Right forelimb (tissue), 1 donor: ENCODE measurements at places on chromosomes 7 and 10.

GRCh38 chr7:21251151-21251800 is 176.6 kb upstream of the SP4 start:
- no peak for DNase-seq

GRCh38 chr10:49076319-49076718 is 39.0 kb downstream of the VSTM4 start:
- DNase-seq = no peak

GRCh38 chr7:105581066-105581811 is at the start of gene EFCAB10:
TSS of gene EFCAB10 (minus strand) at chr7:105581493. CDS start at chr7:105581463, 30 bp downstream.
- DNase-seq = peak; percentile 57

- no peak for DNase-seq
Measured at GRCh38 chr10:71316056-71316785, 2.8 kb upstream of the SLC29A3 start.

DNA sequence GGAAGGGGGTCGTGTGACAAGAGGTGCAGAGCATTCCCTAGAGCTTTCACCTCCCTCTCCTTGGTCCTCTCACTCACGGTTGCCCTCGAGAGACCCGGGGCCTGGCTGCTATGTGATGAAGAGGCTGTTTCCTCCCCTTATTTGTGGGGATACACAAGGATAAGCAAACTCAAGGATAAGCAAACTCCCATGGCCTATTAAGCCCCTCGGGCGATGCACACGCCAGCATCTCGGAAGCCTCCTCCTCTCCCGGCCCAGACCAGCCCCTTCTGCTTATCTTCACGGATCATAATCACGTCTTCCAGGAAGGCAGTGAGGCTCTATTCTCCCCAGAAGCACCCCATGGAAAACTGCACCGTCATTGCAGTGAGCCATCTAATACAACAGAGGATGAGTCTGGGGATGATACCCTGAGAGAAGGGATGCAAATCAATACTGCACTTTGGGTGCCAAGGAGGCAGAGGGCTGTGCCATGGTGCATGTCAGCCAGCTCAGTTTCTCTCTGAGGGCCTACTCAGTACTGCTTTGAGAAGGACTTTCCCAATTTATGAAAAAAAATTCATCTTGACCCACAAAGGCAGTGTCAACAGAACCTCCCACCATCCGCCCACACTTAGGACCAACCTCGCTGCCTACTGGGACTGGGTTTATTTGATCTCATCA is 22.2 kb downstream of the TMEM273 start:
- DNase-seq = peak; percentile 40

DNA sequence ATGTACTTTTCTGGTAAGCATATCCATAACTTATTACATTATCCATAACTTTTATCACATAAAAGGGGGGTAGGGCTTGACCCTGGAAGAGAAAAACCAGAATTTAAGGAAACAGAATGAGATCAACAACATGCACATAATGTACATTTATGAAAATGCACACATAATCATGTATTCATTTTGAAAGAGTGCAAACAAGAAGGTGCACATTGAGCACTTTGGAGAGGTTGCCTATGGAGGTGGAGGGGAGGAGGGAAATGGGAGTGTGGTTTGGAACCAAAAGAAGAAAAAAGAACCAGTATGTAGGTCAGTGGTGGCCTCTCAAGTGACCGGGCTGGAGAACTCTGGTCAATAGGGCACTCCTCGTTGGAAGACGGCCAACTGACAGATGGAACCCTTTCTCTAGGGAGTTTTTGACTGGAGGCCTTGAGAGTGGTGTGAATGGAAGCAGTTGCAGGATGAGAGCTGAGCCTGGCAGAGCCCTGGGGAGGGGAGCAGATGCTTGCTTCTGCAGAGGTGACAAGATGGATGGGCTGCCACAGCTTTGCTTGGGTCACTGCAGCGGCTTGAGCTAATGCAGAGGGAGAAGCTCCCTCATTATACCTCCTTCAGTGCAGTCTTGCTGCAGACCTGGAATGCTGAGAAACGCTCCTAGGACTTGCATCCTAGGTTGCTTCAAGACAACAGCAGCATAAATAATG is 192.7 kb downstream of the SEC23IP start:
- DNase-seq = no peak

DNA sequence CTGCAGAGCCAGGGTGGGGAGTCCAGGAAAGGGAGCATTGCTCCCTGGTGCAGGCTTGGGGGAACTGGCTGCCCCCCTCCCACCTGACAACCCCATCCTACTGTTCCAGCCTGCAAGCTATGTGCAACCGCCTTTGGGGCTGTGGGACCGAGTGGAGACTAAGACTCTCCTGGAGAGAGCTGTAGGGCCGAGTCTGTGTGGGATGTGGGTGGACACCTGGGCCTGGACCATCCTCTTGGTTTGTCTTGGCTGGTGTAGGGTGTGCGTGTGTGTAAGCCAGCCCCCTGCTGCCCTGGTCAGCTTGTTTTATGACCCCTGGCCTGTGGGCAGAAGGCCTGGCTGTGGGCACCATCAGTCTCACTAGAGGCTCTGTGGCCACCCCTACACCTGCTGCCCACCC is 1.6 kb upstream of the RAMP3 start:
- peak; percentile 27 for DNase-seq

DNA sequence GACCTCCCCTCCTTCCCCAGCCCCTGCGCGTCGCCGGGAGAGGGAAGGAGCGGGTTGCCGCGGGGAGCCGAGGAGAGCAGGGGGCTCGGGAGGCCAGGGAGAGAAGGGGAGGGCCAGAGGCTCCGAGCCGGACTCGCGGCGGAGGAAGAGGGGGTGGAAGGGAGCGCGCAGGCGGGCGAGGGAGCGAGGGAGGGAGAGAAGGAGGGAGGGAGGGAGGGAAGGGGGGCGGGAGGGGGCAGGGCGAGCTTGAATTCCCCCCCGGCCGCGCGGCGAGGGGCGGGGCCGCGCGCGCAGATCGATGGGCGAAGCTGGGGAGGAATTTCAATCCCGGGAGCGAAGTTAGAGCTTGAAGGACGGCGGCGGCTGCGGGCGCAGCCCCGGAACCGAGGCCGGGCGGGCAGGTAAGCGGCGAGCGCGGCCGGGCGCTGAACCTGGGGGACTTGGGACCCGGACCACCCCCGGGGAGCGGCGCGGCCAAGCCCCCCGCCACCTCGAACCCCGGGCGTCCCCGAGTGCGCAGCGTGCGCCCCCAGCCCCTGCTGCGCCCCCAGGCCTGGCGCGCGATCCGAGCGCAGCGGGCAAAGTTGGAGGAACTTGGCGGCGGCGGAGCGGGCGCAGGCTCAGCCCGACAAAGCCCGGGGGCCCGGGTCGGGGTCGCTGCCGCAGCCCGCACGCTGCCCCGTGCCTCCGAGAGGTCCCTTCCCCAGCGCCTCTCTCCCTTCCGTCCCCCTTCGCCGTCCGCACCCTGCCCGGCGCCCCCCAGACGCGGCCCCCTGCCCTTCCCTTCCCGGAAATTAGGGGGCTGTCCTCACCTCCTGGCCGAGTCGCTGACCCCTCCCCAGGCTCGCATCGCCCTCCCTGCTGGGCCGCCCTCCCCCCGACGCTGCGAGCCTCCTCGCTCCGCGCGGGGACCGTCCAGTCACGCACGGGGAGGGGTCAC is at the start of gene ELFN1:
TSS of gene ELFN1 (plus strand) at position 324 of the 940 bp plus-strand sequence. CDS start 74,320 bp downstream, outside the sequence.
- DNase-seq = peak; percentile 85

- no peak for DNase-seq
Measured at GRCh38 chr10:27355918-27356573, 115.4 kb upstream of the ACBD5 start.

DNA sequence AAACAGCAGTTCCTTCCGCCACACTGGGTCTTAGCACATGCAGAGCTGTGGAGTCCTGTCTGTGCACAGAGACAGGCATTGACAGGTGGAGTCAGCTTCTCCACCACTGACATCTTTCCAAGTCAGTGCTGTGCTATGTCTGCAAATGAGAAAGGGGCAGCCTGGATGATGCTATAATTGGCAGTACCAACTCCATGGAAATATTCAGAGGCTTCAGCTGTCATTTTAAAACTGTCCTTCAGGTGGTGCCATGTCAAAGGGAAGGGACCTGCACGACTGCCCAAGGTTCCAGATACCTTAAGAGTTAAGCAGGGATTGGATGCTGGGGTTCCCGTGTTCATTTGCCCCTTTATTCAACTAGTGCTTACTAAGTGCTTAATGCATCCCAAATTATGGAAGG is 258.0 kb upstream of the PRKCQ start:
- no peak for DNase-seq

- DNase-seq = no peak
Measured at GRCh38 chr7:12802070-12802469, 114.6 kb downstream of the ARL4A start.

GRCh38 chr7:151273651-151274390 is 25.3 kb upstream of the SMARCD3 start:
- no peak for DNase-seq

DNA sequence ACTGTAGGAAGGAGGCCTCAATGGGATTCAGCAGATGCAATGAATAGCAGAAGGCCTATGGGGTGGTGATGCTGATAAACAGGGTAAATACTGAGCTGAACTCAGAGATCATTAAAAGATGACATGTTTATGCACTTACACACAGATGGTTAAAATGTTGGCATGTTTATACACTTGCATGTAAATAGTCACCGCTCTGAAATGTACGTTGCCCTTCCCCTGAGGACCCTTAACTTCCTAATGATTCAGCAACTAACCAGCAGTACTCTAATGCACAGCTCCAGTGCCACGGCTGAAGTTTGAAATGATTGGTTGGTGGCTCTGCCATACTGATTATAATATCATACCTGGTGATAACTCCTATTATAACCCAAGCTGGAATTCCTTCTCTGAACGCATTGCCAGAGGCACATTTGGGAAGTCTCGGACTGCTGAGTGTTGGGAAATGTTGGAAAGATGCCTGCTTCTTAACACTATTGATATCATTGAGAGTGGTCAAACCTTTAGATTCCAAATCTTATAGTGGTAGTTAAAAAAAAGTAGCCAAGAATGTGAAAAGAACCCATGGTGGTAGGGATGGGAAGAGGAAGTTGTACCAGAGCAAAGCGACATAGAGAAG is 3.7 kb upstream of the CAV1 start:
- no peak for DNase-seq

DNA sequence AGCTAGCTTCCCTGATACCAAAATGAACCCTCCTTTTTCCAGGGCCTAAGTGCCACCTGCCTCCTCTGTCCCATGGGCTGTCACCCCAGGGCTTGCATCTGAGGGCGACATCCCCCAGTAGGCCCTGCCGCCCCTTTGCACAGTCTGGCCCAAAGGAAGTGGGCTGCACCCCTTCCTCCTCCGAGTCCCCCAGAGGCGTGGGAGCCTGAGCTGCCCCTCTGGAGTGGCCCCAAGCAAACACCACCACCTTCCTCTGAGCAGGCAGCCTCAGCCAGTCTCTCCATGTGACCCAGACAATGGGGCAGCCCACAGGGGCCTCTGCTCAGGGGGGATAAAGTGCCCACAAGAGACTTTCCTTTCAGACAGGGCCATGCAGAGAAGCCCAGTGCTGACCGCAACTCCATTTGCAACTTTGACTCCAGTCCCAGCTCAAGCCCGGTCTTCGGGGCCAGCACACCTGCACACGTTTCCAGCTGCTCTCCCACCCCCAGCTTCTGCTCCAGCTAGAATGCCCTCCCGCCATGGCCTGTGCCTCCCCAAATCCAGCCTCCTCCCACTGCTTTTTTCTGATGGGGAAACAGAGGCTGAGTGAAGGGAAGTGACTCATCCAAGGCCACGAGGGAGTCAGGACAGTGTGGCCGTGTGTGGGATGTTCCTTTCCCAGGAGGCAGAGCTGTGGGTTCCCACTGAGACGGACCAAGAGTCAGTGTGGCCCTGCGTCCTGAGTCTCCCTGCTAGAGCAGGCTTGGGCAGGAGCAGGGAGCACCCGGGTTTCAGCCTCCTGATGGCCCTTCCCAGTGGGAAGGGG is 111.9 kb downstream of the ZMIZ1 start:
- DNase-seq = no peak

GRCh38 chr10:79494871-79495705 is 17.2 kb upstream of the EIF5AL1 start:
- DNase-seq = no peak

DNA sequence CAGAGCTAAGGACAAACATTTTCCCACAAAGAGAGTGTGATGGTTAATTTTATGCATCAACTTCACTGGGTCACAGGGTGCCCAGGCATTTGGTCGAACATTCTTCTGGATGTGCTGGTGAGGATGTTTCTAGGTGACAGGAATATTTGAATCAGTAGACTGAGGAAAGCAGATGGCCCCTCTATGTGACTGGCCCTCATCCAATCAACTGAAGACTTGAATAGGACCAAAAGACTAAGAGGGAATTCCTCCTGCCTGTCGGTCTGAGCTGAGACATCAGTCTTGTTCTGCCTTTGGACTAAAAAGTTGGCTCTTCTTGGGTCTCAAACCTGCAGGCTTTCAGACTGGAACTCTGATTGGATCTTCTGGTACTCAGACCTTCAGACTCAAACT is 44.4 kb downstream of the AFAP1L2 start:
- no peak for DNase-seq

DNA sequence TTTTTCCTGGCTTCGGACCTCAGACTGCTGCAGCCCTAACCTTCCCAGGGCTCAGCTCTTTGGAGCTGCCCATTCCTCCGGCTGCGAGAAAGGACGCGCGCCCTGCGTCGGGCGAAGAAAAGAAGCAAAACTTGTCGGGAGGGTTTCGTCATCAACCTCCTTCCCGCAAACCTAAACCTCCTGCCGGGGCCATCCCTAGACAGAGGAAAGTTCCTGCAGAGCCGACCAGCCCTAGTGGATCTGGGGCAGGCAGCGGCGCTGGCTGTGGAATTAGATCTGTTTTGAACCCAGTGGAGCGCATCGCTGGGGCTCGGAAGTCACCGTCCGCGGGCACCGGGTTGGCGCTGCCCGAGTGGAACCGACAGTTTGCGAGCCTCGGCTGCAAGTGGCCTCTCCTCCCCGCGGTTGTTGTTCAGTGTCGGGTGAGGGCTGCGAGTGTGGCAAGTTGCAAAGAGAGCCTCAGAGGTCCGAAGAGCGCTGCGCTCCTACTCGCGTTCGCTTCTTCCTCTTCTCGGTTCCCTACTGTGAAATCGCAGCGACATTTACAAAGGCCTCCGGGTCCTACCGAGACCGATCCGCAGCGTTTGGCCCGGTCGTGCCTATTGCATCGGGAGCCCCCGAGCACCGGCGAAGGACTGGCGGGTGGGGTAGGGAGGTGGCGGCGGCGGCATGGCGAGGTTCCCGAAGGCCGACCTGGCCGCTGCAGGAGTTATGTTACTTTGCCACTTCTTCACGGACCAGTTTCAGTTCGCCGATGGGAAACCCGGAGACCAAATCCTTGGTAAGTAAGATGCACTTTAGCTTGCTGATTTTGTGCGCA is at the start of gene PLXDC2:
TSS of gene PLXDC2 (plus strand) at position 22 of the 820 bp plus-strand sequence.
- DNase-seq = peak; percentile 83

DNA sequence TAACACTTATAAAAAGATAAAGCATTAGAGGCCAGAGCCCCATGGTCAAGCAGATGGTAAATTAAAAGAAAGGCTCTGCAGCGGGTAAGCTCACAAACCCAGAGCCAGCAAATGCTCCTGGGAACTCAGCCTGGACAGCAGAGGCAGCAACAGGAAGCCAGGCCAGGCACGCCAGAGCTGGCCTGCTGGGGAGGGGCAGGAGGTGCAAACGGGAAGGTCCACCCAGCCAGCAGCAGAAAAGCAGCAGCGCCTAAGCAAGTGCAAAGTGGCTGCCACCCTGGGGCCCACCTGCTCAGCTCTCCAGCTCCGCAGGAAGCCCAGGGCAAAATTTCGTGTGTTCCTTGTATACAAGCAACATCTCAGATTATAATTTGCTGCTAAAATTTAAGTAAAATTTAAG is 82.7 kb upstream of the GPR22 start:
- DNase-seq = peak; percentile 44
